Renal pelvis (tissue), 12 donors: ENCODE measurements at places on chromosomes 12 and 14.

- DNase-seq: no peak
Observed at GRCh38 chr12:109112720-109113465, 3.5 kb upstream of the ACACB start.

GRCh38 chr14:68735856-68736255 lies 57.0 kb downstream of the ZFP36L1 start:
- DNase-seq: no peak

DNA sequence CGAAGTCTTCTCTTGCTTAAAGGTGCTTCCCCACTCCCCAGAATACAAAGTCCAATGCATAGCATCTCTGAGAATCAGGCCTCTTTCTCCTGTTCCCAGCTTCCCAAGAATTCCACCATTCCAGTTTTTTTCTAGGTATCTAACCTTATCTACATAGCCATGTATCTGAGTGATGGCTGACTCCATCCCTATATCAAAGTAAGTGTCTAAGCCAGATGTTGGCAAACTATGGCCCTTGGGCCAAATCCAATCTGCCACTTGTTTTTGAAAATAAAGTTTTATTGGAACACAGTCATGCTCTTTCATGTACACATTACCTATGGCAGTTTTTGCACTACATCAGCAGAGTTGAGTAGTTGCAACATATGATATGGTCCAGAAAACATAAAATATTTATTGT lies 129.6 kb downstream of the LLPH start:
- DNase-seq: no peak

GRCh38 chr12:58883576-58884334 lies 36.5 kb downstream of the LRIG3 start:
- DNase-seq: no peak

GRCh38 chr12:52254965-52255751 lies 19.3 kb upstream of the KRT86 start:
- no peak for DNase-seq

DNA sequence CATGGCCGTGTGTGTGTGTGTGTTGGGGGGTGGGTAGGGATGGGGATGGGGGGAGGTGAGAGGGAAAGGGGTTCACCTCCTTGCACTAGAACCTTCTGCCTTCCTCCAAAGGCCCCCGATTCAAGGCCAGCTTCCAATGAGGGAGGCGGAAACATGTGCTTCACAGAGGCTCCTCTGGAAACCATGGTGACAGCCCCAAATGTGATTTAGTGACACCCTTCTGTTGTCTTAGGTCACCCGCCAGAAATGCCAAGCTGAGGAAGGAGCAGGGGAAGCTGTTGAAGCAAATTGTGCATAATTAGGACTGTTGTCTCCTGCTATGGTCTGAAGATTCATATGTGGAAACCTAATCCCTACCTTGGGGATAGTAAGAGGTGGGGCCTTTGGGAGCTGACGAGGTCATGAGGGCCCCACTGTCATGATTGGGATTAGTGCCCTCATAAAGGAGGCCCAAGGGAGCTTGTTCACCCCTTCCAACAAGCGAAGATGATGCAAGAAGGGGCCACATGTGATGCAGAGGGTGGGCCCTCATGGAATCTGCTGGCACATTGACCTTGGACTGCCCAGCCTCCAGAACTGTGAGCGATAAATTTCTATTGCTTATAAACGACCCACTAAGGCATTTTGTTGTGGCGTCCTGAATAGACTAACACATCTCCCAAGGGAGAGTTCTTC lies 95.2 kb downstream of the AACS start:
- DNase-seq: no peak

DNA sequence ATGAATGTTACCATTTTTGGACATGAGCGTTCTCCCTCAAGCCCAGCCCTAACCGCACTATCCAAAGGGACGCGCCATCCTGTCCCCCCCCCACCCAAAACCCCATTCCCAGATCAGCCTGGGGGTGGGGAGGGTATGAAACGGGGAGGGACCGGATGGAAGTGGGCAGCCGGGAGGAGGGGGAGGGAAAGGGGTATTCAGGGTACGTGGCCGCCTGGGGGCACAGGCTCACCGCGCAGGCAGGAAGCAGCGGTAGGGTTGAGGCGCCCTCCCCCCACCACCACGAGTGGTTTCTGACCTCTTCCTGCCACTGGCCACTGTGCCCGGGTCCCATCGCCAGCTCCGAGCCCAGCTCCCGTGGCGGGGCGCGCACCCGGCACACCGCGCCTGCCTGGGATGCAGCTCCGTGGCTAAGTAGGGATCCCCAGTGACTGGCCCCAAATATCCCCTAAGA lies 1.4 kb downstream of the ACTN1 start:
- peak; percentile 60 for DNase-seq

DNA sequence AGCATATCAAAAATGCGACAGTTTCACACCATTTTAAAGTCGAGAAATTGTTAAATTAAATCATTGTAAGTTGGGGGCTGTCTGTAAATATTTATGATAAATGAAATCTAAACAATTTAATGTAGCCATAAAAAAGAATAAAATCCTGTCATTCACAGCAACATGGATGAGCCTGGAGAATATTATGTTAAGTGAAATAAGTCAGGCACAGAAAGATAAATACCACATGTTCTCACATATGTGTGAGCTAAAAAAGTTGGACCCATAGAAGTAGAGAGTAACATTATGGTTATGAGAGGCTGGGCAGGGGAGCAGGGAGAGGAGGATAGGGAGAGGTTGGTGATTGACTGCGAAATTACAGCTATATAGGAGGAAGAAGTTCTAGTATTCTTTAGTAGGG lies 135.9 kb downstream of the GARIN6 start:
- no peak for DNase-seq

DNA sequence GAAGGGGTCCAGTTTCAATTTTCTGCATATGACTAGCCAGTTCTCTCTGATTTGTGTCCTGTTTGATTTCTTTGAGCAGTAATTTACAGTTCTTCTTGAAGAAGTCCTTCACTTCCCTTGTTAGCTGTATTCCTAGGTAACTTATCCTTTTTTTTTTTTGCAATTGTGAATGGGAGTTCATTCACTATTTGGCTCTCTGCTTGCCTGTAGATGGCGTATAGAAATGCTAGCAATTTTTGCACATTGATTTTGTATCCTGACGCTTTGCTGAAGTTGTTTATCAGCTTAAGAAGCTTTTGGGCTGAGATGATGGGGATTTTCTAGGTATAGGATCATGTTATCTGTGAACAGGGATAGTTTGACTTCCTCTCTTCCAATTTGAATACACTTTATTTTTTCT lies 77.6 kb upstream of the NID2 start:
- DNase-seq: no peak

GRCh38 chr14:24992624-24993360 lies 57.2 kb downstream of the STXBP6 start:
- no peak for DNase-seq

DNA sequence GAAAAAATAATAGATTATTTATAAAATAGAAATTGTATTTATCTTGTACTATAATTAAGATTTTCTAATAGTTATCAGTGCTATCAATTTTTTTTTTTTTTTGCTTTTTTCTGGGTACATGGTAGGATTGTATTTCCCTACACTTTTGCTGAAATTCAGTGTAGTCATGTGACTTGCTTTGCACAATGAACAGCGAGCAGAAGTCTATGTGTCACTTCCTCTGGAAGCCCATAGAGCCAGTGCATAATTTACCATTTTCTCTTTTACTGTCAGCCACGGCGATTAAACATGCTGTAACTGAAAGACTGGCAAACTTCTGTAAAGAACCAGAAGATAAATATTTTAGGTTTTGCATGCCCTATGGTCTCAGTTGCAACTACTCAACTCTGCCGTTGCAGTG lies 80.8 kb upstream of the PPP1R12A start:
- no peak for DNase-seq

DNA sequence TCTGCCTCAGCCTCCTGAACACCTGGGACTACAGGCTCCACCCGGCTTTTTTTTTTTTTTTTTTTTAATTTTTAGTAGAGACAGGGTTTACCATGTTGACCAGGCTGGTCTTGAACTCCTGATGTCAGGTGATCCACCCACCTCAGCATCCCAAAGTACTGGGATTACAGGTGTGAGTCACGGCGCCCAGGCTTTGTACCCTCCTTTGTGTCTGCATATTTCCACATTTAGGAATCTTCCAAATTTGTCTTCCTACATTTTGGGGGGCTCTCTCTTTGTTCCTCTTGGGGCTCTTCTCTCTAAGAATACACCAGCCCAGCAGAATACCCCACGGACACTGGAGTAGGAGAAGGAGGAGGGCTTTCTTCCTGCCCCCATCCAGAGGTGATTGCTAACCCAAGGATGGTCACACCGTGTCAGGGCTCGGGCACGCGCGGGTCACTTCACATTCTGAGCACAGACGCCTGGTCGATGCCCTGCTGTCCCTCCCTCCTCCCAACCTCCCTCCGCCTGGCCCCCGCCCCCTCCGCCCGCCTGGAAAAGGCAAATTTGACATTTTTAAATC lies 2.1 kb upstream of the DNAJC22 start:
- no peak for DNase-seq

- DNase-seq: no peak
Observed at GRCh38 chr14:50762001-50762930, 68.7 kb downstream of the NIN start.
